Myocyte (in vitro differentiated cells): ENCODE measurements at places on chromosomes 5 and 9.

- DNase-seq: no peak
Observed at GRCh38 chr5:64026493-64026892, 64.2 kb upstream of the HTR1A start.

DNA sequence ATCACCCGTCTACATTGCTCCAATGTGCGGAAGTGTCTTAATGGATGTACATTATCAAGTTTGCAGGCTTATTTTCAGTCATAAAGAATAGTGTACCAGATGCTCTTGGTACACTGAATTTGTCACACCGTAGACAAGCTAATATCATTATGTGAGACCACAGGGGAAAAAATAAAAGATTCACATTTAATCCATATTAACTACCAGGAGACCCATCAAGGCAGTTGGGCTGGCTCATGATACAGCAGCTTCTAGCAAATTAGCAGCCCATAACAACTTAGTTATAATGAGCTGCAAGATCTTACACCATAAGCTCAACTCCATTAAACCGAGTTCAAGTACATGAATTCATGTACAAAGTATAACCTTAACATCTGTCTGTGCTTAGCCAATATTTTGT lies 324.9 kb downstream of the CTNND2 start:
- no peak for DNase-seq

DNA sequence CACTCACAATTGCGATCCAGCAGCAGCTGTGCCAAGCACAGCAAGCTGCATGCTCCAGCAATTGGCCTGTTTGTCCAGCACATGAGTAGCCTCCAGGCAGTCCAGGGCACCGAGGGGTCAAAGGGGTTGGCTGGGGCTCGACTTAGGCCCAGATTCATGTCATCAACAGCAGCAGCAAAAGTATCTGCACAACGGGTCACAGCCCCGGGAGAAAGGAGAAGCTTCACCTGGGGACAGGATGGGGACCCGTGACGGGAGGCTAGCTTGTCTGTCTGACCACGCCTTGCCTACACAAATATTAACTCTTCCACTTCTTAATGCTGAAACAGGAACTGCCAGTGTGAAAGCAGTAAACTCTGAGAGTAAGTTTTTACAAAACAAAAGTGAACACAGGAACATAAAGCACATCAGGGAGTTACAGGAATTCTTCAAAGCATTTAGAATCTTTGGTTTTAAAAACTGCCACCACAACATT lies 191.2 kb downstream of the PIK3R1 start:
- DNase-seq: no peak

DNA sequence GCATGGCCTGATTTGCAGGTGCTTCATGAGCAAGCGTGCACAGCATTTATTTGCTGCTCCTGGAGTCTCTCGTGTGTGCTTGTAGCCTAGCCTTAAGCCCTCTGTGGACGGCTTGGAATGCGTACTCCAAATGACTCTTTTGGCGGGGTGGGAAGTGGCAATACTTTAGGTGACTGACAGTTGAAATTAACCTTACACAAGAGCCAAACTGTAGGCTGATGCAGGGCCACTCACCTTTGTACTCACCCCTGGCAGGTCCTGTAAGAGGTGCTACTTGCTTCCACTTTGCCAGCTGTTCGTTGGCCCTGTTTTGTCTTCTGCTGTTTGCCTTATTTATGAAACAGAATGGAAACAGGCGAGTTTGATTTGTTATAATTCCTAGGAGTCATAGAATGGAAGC lies 22.9 kb downstream of the TENT4A start:
- no peak for DNase-seq

DNA sequence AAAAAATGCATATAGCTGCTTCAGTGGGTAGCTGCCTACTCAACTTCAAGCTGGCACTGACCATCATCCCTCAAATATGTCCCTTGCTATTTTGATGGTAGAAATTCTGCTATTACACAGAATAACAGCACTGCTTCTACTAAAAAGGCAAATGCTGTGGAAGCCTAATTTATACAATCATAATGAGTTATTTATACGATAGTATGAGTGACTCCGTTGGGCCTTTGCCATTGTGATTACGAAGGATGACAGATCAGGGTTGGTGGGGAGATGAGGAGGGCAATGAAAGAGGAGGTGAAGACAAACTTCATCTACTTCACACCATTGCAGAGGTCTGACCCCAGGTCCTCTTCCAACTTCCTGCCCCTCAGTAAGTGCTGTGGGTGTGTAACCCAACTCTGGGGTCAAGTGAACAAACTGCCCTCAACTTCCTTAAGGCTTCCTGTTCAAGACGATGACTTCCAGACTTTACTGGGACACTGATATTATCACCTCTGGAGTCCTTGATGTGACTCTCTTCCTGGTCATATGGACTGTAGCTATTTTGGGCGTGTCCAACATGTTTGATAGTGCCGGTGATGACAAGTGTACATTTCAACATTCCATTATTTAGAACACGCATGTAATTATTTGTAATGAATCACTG lies 74.1 kb upstream of the RPS23 start:
- no peak for DNase-seq

DNA sequence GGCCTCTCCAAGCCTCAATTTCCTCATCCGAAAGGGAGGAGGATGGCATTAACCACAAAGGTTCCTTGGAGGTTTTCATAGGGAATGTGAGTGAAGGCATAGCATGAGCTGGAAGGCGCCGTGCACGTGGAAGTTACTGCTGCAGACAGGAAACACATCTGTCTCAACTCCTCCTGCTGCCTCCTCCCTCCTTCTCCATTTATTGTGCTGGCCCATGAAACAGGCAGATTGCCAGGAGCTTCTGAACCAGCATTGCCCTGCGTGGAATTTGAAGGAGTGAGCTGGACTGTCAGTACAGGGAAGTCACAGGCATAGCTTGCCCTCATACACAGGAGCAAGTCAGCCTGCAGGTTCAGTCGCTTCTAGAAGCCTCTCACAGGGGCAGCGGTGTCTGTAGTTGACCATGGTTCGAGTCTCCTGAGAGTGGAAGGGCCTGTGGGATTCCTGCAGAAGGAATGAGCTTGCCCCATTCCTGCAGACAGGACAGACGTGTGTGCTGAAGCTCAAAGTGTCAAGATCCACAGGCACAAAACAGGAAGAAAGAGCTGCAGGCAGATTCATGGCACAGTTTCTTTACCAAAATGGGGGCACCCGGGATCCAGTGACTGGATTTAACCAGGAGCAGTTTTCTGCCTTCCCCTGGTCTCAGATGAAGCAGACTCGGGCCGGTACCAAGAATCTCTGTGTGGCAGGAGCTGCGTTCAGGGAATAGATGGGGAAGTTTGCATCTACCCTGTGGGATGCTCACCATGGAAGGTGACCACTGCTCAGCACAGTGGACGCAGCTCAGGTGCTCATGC lies 48.7 kb upstream of the CTSL start:
- no peak for DNase-seq

- peak; percentile 52 for DNase-seq
Observed at GRCh38 chr9:93319992-93320500, 131.4 kb upstream of the FAM120A start.

GRCh38 chr5:105977163-105977562 lies 1693.6 kb downstream of the EFNA5 start:
- no peak for DNase-seq

DNA sequence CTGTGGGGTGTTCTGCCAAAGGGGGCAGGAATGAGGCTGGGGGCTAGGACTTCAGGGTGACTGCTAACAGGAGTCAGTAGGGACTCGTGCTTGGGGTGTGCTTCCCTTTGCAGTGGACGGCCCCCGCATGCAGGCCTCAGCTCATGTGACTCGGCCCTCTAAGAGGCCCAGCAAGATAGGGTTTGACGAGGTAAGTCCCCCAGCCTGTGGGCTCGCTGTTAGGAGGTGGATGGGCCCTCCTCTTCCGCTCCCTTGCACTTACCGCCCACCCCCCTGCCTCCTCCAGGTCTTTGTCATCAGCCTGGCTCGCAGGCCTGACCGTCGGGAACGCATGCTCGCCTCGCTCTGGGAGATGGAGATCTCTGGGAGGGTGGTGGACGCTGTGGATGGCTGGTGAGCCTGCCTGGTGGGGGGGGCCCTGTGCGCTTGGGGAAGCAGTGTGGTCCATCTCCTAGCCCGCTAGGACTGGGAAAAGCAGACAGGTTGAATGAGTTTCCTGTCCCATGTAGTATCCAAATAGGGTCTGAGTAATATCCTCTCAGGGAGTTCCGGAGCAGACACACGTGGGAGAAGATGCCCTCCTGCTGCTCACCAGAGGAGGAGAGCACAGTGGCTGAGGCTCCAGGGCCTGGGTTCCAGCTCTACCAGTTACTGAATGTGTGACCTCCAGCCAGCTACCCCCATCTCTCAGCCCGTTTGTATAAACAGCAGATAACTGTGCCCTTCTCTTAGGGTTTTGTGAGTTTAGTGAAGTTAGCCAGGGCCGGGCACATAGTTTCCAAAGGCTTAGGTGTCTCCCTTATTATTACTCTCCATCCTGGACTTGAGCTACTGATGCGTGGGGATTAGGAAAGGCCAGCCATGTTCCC lies 8.2 kb downstream of the CERCAM start:
- no peak for DNase-seq

DNA sequence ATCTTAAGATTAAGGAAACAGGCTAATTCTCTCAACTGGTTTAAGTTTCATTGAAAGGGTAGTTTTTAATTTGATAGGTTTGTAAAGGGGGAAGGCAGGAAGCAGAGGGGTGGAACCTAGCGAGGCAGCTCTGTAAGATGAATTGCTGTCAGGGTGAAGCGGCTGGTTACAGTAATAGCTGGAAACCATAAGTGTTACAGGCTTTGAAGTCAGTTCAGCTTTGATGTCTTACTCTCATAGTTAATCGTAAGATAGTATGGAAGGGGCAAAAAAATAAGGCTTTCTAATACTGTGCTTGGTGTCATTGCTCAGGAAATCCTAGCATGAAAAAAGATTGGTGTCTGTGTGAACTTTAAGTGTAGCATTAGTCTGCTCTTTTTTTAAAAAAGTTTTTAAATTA lies 20.3 kb downstream of the POU5F2 start:
- DNase-seq: no peak

GRCh38 chr5:159735749-159736660 lies 180.3 kb upstream of the ADRA1B start:
- DNase-seq: no peak

GRCh38 chr9:89435071-89435823 lies 62.7 kb downstream of the SEMA4D start:
- DNase-seq: no peak

DNA sequence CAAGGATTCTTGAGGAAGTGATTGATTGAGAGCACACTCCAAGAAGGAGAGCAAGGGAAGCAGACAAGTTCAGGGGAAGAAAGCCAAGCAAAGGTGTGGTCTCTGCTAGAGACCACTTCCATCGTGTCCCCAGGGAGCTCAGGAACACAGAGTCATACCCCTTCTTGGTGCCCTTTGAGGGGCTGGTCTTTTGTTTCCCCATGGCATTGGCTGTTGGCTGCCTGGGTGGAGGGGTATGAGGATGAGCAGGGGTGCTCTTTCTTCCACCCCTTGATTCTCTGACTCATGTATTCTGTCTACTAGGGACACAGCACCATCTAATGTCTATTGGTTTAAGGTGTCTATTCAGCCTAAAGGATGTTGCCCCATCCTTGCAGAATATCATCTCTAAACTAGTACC lies 11.5 kb upstream of the SPOCK1 start:
- no peak for DNase-seq

DNA sequence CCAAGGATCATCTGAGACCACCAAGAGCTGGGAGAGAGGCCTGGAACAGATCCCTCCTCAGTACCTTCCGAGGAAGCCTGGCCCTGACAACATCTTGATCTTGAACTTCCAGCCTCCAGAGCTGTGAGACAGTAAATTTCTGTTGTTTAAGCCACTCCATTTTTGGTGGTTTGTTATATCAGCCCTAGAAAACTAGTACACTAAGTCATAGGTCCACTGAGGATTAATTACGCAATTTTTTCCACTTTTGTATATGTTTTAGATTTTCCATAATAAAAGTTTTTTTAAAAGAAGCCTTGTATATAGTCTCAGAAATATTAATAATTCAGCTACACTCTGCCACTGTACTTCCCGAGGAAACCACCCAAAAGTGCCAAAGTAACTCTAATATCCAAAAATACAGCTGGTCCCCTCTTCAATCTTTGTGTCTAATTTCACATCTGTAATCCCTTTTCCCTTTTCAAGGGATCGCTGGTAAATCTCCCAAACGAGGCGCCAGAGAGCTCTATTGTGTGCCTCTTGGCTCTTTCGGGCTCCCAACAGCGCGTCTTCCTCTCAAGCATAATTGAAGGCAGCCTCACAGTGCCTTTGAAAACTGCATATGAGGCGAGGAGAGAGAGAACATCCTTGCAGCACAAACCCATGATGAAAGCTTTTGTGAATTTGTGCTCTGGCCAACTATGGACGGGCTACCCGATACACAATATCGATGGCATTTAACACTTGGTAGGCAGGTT lies 32.7 kb downstream of the PRUNE2 start:
- DNase-seq: peak; percentile 69

DNA sequence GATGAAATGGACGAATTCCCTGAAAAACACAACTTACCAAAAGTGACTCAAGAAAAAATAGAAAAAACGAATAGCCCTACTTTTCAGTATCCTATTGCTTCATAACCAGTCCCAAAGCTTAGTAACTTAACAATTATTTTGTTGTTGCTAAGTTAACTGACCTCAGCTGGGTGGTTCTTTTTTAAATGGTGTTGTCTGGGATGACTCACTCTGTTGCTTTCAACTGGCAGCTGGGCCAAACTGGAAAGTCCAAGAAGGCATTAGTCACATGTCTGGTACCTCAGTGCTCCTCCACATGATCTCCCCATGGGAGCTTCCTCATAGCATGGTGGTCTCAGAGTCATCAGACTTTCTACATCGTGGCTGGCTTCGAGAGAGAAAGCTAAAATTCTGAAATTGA lies 47.8 kb upstream of the ADAMTS2 start:
- DNase-seq: peak; percentile 75

DNA sequence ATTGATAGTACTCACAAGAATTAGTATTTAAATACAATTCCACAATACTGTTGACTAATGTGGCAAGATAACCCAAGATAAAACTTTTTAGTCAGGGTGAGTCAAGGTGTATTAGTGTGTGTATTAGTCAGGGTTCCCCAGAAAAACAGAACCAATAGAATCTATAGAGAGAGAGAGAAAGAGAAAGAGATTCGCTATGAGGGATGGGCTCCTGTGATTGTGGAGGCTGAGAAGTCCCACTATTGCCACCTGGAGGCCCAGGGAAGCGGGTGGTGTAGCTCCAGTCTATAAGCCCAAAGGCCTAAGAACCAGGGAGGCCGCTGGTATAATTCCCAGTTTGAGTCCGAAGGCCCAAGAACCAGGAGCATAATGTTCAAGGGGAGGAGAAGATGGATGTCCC lies 10.0 kb upstream of the SHISAL2B start:
- peak; percentile 14 for DNase-seq
